Jurkat, Clone E6-1 (cell line): ENCODE measurements at places on chromosomes 4 and X.

GRCh38 chr4:17511950-17512795, at the start of gene QDPR:
Gene QDPR, minus strand, starts transcription at chr4:17512090. Its CDS starts 36 bp downstream, at chr4:17512054.
- DNase-seq: no peak

DNA sequence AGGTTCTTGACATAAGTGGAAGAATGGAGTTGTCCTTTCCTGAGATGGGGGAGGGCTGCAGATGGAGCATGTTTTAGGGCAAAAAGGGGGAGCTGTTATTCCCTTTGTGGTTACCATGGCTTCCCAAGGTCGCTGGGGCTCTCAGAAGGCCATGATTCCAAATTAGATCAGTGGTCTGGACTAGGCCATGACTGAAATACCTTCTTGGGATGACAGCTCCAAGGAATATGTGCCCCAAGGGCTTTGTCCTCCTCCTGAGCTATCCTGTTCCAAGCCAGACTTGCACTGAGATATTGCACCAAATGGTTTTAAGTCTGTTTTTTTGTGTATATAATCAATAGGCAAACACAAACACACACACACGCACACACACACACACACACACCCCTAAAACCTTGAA, 3.0 kb upstream of the RBPJ start:
- DNase-seq: no peak

DNA sequence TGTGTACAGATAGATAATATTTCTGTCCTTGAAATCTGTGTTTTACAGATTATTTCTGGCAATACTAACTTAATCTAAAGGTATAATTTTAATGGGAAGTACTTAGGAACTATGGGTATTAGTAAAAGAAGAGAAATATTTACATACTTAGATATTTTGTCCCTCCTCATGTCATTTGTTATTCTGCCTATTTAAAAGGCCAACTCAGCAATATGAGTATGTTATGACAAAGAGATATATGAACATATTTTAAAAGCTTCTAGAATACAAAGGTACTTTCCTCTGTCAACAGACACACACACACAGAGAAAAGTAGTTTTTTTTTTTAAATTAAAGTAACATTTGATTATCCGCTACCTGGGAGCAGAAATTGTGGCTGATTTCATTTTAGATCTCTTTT, 7.9 kb downstream of the SLC7A11 start:
- DNase-seq: no peak

DNA sequence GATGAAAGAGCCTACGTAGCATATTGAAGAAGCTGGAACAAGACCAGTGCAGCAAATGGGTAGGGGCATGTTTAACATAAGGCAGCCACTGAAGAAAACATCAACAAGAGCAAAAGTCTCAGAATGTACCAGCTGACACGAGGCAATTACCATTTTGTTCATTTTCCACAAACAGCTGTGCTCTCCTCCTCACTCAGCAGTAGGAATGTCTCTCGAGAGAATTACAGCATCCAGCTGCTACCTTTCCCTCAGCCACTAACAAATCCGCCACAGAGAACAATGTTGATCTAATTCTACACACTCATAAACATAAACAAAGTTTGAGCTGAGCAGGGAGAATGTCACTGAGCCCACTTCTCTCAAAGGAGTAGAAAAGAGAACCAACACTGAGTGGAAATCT, 68.0 kb downstream of the OPHN1 start:
- DNase-seq: no peak

DNA sequence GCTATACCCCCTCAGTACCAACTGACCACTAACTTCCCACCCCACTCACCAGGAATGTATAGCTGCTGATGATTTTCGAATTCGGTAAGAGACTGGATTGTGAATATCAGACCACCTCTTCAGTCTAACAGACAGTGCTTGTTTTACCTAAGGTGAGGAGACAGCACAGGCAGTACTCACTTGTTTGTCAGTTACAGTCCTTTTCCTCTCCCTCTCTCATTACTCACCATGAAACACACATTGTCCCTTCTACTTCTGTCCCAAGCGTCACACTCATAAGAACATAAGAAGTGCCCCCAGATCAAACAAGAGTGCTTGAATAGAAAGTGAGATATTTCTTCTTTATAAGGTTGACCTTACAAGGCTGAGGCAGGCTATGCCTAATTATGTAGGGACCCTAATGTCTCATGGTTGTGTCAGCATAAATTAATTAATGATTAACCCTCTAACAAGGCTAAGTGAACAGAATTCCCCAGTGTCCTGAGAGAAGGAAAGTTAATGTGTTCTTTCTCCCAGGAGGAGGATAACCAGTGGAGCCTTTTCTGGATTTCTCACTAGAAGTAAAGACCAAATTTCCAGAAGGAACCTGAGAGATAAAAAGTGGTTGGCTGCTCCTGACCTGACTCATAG, 32.2 kb downstream of the ZCCHC12 start:
- no peak for DNase-seq
